Fibroblast of skin of right biceps (primary cell): ENCODE measurements at places on chromosomes 2 and 18.

GRCh38 chr2:68195096-68195495, 37.4 kb downstream of the PNO1 start:
- peak; percentile 9 for DNase-seq

DNA sequence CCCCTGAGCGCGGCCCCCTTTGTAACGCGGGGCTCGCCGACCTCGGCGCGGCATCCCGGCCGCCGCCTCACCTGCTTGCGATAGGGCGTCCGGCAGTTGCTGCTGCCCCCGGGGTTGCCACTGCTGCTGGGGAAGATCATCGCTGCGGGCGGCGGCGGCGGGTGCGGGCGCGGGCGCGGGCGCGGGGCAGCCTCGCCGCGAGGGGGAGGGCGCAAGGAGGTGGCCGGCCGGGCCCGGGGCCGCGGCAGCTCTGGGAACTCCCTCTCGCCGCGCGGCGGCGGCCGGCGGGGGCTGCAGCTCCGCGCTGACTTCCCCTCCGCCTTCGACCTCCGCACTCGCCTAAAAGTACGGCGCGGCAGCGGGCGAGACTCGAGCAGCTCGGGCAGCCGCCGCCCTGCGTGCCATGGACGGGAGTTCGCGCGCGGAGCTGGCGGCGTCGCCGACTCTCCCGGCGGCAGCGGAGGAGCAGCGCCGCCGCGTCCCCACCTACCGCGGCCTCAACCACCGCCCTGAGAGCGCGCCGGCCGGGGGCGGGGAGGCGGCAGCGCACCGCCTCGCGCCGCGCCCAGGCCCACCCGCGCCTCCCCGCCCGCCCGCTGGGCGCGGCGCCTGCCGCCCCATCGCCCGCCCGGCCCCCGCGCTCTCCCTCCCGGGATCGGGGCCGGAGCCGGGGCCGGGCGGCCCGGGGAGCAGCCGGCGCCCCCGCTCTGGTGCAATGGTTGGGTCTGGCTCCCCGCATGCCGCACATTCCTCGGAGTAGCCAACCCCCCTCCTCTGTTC, 86.0 kb downstream of the RBMS1 start:
- DNase-seq: peak; percentile 80

DNA sequence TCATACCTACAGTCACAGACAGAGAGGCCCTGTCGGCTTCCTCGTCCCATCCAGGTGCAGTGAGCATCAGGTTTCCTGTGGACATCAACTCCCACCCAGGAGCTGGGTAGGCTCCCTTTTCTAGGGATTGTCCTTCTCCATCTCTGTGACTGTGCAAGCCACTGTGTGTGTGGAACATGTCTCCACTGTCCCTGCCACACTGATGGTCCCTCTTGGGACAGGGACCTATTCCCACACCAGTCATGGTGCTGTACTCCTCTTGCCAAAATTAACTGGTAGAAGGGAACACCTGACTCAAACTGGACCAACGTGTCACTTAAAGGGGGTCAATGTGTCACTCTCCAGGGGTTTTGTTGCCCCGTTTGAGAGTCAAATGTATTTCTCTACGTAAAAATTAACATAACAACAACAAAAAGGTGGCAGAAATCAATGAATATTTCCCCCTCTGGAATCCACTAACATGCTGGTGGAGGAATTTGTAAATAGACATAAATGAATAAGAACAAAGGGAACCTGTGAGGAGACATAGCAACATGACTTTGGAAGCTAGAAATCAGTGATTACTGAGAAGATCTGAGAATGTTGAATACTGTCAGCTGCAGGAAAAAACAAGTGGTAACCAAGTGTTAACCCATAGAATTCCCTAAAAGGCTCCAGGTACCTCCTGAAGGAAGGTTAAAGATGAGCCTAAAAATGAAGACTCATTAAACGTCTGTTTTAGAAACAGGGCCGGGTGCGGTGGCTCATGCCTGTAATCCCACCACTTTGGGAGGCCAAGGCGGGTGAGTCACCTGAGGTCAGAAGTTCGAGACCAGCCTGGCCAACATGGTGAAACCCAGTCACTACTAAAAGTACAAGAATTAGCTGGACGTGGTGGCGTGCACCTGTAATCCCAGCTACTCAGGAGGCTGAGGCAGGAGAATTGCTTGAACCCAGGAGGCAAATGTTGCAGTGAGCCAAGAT, 40.4 kb downstream of the SH2D6 start:
- no peak for DNase-seq

DNA sequence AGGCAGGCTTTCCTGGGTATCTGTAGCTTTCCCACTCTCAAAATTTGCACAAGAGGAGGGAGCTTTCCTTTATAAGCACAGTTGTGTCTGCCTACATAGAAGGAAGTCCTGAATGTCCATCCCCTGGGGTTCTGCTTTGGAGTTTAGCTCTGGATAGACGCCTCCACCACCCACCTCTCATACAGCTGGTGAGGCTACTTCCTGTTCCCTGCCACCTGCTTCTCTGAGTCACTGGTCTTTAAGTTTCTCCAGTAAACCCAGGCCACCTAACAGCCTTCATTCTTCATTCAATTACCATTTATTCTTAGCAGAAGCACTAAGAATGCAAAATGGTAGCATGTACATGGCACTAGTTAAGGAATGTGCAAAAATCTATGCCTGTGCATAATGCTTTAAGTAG, 407.8 kb downstream of the CDH2 start:
- no peak for DNase-seq

DNA sequence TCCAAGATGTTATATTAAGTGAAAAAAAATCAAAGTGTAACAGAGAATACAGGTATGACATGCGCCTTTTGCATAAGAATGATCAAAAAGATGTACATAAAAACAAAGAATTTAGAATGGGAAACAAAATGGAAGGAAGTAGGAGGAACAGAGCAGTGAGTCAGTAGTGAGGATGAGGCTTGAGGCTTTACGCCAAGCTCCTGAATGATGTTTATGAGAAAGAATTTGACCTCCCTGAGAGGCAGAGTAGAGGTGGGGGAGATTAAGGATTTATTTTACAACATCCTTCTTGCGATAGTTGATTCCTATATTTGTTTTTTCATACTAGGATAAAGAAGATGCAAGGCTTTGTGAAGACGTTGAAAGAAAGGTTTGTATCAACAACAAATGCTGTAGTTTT, 81.4 kb downstream of the DCDC2C start:
- DNase-seq: peak; percentile 83

DNA sequence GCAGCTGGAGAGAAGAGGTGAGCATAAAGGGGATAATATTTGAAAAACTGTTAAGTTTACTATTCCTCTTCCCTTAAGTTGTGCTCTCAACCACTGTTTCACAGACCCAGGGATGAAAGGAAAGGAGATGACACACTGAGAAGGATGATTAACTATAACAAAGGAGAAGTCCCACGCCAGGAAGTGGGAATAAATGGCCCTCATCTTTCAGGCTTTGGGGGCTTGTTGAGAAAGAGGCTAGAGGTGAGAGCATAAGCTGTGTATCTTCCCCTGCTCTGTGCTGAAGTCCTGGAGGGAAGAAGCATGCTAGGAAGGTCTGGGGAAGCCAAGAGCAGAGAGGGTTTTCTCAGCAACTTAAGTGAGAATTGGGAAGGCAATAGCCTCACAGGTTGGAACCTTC, 399.1 kb upstream of the ATP5MC3 start:
- no peak for DNase-seq

- no peak for DNase-seq
These were observed 182.7 kb upstream of the LHCGR start for GRCh38 chr2:48938231-48938630.

- DNase-seq: no peak
These were observed 108.2 kb upstream of the CXCR4 start for GRCh38 chr2:136225950-136226835.

GRCh38 chr2:52510432-52510831, 1257.2 kb upstream of the CHAC2 start:
- DNase-seq: no peak

- no peak for DNase-seq
These were observed 466.7 kb downstream of the TNS1 start for GRCh38 chr2:217535957-217536708.

DNA sequence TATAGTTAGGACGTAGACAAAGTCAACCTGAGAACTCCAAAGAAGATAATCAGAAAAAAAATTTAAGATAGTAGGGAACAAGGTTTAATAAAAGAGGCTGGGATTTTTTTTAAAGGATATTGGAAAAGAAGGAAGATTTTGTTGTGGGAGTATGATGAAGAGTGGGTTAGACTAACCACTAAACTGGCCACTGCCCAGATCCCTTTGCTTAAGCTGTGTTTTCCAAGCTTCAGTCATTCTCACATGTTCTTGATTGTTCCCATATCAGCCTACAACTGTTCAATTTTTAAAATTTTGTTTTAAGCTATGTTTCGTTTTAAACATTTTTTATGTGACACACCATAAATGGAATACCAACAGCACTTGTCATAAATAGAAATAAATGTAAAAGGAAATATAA, 284.5 kb upstream of the MMADHC start:
- DNase-seq: no peak

GRCh38 chr2:68971591-68972231, 2.7 kb upstream of the GKN1 start:
- peak; percentile 98 for DNase-seq

- peak; percentile 77 for DNase-seq
These were observed at the start of gene CCBE1 for GRCh38 chr18:59697236-59697932. CCBE1 (minus strand) TSS chr18:59697423.

- DNase-seq: no peak
These were observed 589.8 kb upstream of the CDH2 start for GRCh38 chr18:28766721-28767120.

DNA sequence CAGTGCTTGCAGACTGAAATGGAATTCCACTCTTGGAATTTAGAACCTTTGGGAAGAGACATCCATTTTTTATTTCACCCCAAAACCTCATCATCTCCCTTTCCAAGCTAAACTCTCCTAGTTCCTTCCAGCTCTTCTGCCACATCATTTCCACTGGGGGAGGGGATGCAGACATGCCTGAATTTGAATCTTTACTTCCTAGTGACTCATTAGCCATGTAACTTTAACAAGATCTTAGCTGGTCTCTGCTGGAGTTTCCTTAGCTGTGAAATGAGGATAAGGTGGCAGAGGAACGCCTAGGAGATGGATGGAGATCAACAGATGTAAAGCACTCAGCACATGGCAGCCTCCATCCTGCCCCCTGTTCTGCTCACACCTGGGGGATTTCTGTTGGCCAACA, 266.8 kb downstream of the EN1 start:
- DNase-seq: peak; percentile 83

DNA sequence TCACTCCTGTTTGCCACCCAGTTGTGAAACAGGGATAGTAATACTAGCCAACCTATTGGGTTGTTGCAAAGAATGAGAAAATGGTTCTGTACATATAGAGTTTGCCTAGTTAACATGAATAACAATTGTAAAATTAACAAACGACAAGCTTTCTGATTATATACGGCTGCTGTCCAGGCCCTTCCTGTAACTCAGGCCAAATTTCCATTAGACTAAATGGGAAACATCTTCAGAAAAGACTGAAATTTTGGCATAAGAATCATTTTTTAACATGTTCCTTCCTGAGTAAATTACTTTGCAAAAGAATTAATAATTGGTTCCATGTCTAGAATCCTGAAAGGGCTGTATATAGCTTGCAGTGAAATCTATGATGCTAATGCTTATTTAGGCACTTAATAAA, 117.7 kb upstream of the SATB2 start:
- no peak for DNase-seq

GRCh38 chr2:238925816-238926521, 78.1 kb downstream of the TWIST2 start:
- DNase-seq: no peak

DNA sequence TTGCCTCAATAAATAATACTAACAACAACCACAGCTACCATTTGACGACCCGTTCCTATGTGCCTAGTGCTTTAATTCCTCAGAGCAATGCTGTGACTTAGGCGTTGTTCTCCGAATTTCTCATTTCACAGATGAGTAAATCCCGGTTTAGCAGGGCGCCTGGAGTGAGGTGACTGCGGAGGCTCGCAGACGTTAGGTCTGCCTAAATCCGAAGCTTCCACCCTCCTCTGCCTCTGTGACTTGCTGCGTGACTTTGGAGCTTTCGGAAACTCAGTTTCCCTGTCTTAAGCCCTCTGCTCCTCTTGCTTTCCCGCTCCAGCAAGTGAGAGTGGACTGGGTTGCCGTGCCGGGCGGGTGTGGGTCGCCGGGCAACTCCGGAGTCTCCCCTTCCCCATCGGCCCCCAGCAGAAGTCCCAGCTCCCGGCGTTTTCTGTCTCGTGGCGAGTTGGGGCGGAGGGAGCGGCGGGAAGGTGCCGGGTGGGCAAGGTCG, 711 bp upstream of the ATOH8 start:
- no peak for DNase-seq

GRCh38 chr2:30897539-30897938, 90.3 kb upstream of the CAPN13 start:
- DNase-seq: no peak

GRCh38 chr2:109644571-109645275, 30.6 kb downstream of the SOWAHC start:
- DNase-seq: no peak

DNA sequence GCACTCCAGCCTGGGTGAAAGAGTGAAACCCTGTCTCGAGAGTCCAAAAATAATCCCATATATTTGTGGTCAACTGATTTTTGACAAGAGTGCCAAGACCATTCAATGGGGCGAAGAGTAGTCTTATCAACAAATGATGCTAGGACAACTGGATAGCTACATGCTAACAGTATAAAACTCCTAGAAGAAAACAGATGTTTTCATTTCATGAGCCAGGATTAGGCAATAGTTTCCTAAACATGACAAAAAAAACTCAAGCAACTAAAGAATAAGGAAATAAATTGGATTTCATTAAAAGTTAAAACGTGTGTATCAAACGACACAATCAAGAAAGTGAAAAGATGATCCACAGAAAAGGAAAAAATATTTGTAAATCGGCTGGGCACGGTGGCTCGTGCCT, 6.3 kb downstream of the LIMS2 start:
- DNase-seq: no peak

DNA sequence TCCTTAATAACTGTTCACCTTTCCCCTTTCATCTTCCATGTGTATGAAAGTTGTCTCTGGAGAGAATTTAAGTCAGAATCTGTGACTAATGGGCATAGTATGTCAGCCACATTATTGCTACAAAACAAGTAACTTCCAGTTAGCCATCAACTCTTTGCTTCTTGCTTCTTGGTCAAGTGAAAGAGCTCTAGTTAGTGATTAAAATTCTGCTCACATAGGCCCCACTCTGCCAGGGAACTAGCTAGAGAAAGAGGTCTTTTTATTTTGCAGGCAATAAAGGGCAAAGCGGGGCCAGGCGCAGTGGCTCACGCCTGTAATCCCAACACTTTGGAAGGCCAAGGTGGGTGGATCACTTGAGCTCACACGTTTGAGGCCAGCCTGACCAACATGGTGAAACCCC, 64.6 kb downstream of the COLEC12 start:
- peak; percentile 60 for DNase-seq
